ENCODE measurements at places on chromosomes 6 and 20.

- DNase-seq, result peak; percentile 79
These were observed 156.0 kb downstream of the CEBPB start for GRCh38 chr20:50346374-50347283.

DNA sequence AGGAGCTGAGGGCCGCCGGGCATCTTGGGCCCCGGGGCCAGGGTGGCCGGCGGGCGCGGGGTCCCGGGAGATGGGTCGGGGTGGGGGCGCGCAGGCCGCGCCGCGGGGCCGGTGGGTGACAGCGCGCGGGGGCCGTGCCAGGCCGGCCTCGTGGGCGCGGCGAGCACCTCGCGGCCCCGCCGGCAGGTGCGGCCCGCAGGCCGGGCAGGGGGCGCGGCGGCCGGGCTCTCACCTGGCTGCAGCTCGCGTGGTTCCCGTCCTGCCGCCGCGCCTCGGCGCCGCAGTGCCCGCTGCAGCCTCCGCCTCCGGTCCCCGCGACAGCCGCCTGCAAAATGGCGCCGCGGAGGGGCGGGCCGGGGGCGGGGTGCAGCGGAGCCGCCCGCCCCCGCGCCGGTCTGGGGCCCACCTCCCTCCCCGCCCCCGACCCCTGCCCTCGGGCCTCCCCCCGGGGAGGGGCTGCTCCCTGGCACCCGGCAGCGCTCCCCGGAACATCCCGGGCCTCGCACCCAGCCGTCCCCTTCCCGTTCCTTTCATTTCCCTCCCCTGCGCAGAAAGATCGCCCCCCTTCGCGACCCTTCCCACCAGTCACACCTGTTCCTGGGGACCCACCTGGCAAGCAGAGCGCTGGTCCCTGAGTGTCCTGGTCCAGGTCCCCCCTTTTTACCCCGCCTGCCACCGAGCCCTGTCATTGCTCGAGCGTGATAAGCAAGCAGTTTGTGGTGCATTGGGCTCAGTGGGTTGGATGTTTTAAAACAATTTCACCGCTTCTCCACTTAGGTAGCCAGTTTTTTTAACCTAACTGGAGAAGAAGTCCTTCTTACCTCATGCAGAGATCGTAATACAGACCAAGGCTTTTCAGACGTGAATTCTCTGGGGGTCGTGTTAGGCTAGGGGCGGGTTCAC lies at the start of gene SLC23A2:
Gene SLC23A2, minus strand, starts transcription at position 337 of the 903 bp plus-strand sequence. CDS start 68,948 bp downstream, outside the sequence.
- peak; percentile 52 for DNase-seq

DNA sequence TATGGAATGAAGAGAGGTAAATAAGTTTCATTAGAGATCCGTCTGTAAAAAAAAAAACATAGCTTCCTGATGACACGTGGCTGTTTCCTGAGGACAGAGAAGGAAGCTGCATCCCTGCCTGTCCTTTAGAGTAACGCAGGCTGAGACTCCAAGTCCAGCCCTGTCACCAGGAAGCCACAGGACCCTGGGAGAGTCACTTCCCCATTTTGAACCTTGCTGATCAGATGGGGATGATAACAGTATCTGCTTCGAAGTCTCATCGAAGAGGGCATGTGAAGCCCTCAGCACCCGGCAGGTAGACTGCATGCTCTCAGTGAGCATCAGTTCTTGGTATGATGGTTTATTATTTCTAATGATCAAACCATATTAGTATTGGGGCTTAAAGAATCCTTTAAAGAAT lies 139.1 kb upstream of the KCNG1 start:
- no peak for DNase-seq

GRCh38 chr6:137775227-137775626 lies 91.8 kb upstream of the TNFAIP3 start:
- no peak for DNase-seq

GRCh38 chr20:2398449-2398848 lies 17.7 kb downstream of the TGM6 start:
- no peak for DNase-seq

Data from muscle of back (tissue), 13 donors.